ENCODE measurements at places on chromosomes 12 and 14.
A peak's percentile ranks its signal among the peaks of the same experiment; 100 is the strongest.

DNA sequence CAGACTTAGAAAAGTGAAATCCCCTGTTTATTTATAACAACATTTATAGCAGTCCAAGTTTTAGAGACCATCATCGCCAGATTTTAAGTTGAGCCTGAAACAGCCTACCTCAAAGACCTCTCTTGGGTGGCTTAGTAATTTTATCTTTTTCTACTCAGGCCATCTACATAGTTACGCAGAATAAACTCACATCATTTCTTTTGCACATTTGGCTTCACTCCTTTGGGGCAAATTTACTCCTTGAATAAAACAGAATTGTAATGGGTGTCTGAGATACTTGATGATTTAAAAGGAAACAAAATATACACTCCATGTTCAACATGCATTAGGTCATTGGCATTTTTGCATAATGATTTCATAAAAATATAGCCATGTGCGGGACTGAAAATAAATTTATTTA is 104.7 kb upstream of the TSPAN8 start:
- no peak for DNase-seq

DNA sequence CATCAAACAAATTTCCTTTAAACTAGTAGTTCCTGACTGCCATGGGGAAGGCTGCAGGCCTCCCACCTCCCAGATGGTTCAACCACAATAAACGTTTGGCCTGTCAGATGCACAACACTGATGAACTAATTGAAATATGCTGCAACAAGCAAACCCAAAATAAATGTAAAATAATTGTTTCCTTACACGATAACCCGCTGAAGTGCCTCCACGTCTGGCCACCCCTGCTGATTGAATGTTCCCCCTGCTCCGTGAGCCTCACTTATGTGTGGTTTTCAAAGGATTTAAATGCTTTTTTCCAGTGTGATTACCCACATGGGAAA is 8.4 kb downstream of the PITPNM2 start:
- DNase-seq, result no peak

GRCh38 chr12:74539261-74539660 is 1.6 kb downstream of the ATXN7L3B start:
- no peak for DNase-seq

GRCh38 chr12:40208707-40209446 is 15.9 kb upstream of the LRRK2 start:
- no peak for DNase-seq

GRCh38 chr12:47717443-47718193 is 7.7 kb downstream of the ENDOU start:
- peak; percentile 88 for DNase-seq

DNA sequence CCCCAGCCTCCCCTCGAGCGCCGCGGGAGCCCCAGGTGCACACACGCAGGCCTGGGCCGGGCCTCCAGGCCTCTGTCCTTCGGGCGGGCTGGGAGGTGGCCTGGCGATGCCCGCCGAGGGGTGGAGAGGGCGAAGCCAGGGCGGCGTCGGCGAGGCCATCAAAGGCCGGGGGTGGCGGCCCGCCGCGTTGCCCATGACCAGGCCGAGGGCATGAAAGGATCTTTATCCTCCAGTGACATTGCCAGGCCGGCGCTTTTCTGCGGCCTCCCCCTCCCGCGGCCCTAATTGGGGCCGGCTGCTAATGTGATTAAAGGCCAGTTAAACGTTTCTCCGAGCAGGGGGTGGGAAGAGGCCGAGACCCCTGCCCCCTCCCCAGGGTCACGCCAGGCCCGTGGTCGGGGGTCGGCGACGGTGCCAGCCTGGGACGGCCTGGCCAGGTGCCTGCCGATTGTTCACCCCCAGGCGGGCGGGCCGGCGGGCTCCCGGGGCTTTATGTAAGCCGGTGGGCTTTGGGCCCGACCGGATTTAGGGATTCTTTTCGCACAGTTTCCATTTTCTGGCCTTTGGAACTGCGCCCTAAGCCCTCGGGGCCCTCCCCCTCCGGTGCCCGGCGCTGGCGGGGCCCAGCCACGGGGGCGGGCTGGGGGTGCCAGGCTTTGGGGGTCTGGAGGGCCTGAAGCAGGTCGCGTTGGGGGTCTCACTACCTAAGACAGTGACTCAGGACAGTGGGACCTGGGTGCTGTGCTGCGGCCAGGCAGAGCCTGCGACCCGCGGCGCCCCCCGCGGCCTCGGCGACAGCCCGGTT is 103.2 kb upstream of the DIO3 start:
- no peak for DNase-seq

DNA sequence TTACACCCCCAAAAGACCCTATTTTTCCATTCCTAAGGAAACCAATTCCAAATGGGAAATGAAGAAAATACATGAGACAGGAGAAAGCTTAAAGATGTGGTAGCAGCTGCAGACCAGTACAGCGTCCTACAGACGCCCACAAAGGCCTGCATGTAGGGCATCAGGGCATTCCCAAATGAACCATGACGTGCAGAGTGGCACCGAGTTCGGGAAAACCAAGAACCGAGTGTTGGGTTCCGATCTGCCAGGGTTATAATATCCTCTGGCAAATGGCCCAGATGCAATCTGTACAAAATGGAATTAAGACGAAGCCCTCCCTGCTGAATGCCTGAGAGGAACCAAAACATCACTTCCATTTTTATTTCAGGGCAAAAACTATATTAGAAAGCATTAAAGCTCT is 34.4 kb upstream of the SELPLG start:
- peak; percentile 81 for DNase-seq

GRCh38 chr12:17076028-17076744 is 470.2 kb upstream of the LMO3 start:
- no peak for DNase-seq

GRCh38 chr12:49304161-49304560 is 9.2 kb downstream of the PRPH start:
- peak; percentile 77 for DNase-seq

DNA sequence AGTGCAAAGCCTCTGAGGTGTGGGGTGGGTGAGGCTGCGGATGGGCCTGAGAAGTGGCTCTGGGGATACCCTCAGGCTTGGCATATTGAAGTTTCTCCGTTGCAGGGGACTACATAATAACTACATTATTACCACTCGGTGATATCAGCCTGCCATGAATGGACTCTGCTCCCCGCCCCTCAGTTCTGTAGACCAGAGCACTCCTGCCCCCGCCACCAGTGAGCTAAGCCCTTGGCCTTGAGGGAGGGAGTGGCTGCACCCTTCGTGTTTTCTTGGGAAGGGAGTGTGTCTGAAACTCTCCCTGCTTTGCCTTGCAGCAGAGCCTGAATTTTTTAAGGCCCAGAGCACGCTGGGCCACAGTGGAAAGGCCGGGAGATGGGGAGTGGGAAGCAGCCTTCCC is 1.7 kb downstream of the ORAI1 start:
- DNase-seq, result no peak

DNA sequence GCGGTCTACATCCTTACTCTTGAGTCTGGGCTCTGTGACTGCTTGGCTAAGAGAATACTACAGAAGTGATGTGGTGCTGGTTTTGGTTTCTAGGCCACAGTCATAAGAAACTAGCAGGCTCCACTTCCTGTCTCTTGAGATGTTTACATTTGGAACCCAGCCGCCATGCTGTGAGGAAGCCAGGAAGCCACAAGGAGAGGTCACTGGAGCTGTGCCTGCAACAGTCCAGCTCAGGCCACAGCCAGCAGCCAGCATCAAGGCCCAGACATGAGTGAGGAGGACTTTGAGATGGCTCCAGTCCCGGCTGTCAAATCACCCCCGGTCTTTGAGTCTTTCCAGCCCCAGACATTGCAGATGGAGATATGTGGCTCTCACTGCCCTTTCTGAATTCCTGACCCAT is 12.9 kb upstream of the FAM181A start:
- DNase-seq, result peak; percentile 57

- DNase-seq, result no peak
These were observed 146.7 kb downstream of the ACSS3 start for GRCh38 chr12:81224626-81225025.

- DNase-seq, result no peak
These were observed 390.1 kb downstream of the NAV3 start for GRCh38 chr12:78220811-78221210.

DNA sequence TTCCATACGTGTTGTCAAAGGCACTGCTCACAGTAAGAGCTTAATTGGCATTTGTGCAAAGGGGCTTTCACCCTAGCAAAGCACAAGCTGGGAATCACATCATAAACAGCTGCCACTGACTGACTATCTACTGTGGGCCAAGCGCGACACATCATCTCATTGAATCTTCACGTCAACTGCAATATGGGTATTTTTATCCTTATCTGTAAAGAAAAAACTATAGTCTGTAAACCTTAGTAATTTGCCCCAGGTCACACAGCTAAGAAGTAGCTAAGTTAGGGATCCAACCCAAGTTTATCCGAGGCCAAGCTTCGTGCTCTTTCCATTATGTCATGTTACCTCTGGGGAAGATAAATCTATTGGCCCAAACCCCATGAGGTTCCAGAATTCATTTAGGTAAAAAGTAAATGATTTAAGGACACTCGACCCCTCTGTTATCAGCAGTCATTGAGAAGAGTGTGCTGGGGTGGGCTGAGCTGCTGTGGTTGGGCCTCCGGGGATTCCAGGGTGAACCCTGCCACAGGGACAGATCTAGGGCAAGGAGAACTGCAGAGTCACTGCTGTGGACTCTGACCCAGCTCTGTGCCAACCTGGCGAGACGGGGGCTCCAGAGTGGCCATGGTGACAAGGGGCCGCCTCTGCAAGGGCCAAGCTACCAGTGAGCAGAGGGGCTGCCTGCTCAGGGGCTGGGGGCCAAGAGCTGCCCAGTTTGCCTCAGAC is 27.6 kb downstream of the NCKAP5L start:
- DNase-seq, result no peak

Data from tongue (tissue), 3 donors.